Activated T-cell treated with anti-CD3 and anti-CD28 coated beads, Interleukin-2, amount 50 U/mL, for 72 hours (primary cell): ENCODE measurements at places on chromosomes 16 and 17. TPM values are rescaled to one million over a fixed set of nuclear protein-coding genes. Genes with fewer than 3 reads are reported as not detected.

Gene CCL1
- not detected for total RNA-seq

DNA sequence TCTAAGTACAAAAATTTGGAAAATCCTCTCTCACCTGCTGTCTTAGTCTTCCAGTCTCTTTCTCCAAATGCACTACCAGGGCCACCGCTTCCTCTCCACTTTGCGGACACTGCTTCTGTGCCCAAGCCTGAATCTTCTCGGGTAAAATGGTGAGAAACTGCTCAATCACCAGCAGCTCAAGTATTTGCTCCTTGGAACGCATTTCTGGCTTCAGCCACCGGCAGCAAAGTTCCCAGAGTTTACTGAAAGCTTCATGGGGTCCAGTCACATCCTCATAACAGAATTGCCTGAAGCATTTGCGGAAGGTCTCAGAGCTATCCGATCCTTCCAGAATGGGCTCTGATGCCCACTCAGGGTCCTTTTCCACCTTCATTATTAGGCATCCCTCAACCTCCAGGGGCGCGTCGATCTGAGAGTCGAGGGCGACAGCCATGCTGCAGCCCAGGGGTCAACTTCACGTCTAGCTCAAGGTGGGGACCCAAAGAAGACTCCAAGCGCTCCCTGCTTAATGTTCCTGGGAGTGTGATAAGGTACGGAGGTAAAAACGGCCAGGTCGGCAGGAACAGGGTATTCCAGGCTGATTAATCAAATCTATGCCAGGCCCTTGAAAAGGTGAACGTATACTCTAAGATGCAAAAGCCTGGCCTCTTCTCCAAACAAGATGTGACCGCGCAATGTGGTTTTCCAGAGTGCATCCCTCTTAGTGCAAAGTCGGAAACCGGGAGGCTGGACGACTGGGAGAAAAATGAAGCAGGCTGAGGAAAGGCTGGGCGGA, 763 bp downstream of the ZKSCAN2 start:
- DNase-seq = peak; percentile 9

Gene CACNA1G
- 0.07 TPM for total RNA-seq

GRCh38 chr17:79006046-79006445, 3.5 kb downstream of the CANT1 start:
- no peak for DNase-seq

Gene SCPEP1
- 28.0 TPM for total RNA-seq

GRCh38 chr16:77788181-77789084, at the start of gene VAT1L:
Gene VAT1L, plus strand, starts transcription at chr16:77788564. Its CDS starts 119 bp downstream, at chr16:77788683.
- peak; percentile 24 for DNase-seq

DNA sequence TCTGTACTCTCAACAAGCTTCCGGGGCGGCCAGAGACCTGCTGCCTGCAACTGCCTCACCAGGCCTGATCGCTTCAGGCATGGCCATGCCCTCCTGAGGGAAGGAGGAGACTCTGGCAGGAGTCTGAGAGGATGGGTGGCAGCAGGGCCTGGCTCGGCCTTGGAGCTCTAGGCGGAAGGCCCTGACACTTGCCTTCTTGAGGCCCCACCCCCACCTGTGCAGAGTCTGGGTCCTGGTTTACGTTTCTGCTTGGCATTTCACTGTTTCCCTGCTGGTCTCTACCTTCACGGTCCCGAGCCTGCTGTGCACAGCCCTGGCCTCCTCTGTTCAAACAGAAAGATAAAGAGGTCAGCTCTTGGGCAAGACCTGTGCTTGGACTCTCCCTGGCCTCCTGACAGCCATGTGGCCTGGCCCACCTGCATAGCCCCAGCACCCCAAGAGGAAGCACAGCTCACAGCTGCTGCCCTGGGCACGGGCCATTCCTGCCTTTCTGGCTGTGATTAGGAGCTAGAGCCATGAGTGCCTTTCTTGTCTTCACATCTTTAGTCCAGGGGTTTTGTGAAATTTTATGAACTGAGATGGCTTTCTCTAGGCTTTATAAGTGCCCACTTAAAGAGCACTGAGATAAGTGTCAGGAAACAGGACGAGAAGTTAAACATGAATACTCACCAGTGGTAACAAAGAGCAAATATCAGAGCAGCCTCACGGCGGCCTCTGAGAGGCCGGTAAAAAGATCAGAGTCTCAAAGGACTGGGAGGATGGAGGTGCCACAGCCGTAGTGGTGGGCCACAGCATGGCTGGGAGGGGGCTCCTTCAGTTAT, 25.6 kb upstream of the MTSS2 start:
- no peak for DNase-seq

Gene SRL
- not detected for total RNA-seq
